ENCODE measurements at places on chromosomes 4 and X.

- no peak for DNase-seq
These were observed 263.2 kb downstream of the DHX15 start for GRCh38 chr4:24321131-24321530.

- DNase-seq = no peak
These were observed 122.4 kb upstream of the NAP1L5 start for GRCh38 chr4:88819818-88820697.

DNA sequence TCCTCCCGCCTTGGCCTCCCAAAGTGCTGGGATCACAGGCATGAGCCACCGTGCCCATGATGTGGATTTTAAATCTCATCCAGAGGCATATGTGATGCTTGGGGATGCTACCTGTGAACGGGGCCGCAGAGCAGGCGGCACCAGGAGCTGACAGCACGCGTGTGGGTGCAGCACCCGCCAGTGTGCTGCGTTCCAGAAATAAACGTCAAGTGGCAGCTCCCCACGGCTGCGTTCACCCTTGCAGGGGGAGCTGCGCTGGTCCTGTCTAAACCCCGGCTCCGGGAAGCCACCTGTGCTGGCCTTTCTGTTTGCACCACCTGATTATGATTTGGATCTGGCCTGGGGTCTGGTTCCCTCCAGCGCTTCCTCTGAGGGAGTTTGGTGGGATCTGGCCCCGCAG lies 77.8 kb downstream of the SORCS2 start:
- no peak for DNase-seq

GRCh38 chrX:51852096-51852495 lies 41.3 kb upstream of the MAGED1 start:
- no peak for DNase-seq

- no peak for DNase-seq
These were observed 126.5 kb upstream of the WDFY3 start for GRCh38 chr4:85092943-85093342.

DNA sequence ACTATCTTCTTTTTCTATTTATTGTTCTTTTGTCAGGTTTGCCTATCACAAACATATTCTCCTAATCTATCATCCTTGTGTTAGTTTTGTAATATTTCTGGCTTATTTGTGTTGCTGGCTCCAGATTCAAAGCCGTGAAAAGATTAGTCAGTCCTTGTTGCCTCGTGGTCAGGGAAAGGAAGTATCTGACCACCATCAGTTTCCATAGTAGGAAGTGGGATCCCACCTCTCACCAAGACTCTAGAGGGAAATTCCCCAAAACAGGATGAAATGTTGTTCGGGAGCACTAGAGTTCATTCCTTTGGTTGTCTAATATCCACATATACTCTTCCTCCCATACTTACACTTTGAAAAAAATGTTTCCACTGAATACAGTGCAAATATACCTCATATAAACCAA lies 131.0 kb upstream of the HUWE1 start:
- no peak for DNase-seq

GRCh38 chr4:37670249-37670648 lies 15.9 kb downstream of the RELL1 start:
- DNase-seq = no peak

DNA sequence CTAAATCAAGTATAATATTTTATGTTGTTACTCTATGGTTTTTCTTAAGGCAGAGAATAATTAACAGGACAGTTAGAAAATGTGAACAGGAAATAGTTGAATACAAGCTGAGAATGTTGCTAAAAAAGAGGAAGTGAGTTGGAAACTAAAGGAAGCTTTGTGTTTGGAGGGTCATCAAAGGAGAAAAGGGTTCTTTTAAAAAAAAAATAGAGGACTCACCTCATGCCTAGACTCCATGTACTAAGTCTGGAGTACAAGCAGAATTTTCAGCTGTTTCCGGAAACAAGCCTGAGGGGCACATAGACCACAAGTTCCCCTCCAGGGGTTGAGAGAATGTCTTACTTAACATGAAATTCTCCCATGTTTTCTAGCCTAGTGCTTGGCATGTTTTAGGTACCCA lies 20.1 kb upstream of the MAP7D3 start:
- DNase-seq = no peak

DNA sequence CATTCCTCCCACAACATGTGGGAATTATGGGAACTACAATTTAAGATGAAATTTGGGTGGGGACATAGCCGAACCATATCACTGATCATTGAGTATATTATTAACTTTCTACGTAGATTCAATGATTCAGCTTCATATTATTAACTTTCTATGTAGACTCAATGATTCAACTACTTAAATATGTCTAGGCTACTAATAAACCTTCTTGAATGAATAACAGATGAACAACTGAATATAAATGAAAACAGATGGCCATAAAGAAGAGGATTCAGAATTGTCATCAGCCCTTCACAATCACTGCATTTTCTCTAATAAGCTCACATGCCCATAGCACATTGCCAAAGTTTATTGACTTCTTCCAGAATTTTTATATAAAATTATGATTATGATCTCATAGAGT lies 57.0 kb downstream of the CEP44 start:
- no peak for DNase-seq

DNA sequence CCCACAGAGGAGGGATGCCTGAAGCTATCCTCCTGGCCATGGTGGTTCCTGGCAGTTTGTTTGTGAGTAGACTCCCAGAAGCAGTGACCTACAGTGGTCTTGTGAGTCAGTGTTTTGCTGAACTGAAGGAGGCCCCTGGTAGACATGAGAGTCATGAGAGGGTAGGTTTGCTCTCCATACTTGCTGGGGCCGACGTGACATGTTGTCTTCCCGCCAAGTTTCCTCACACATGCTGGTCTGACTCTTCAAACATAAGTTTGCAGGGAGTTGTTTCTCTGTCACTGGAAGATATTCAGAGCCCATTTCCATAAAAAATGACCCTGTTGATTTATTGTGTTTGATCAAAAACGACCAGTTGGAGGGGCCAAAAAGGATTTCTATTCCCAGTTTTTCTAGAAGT lies 131.1 kb upstream of the SCML1 start:
- no peak for DNase-seq

DNA sequence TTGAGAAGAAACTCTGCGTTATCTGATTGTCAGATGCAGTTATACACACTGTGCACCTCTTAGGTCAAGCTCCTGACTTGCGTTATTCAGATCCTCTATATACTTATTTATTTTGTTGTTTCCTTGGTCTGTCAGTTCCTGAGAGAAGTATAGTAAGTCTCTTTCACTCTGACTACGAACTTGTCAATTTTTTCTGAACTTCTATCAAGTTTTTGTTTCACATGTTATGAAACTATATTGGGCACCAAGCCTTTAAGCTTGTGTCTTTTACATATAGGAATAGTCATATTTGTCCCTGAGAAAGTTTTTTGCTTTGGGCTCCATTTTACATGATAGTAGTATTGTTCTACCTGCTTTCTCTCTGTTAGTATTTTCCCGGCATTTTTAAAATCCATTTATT lies 31.7 kb downstream of the ZNF275 start:
- DNase-seq = no peak

- DNase-seq = no peak
These were observed 113.5 kb upstream of the GATB start for GRCh38 chr4:151874328-151874727.

DNA sequence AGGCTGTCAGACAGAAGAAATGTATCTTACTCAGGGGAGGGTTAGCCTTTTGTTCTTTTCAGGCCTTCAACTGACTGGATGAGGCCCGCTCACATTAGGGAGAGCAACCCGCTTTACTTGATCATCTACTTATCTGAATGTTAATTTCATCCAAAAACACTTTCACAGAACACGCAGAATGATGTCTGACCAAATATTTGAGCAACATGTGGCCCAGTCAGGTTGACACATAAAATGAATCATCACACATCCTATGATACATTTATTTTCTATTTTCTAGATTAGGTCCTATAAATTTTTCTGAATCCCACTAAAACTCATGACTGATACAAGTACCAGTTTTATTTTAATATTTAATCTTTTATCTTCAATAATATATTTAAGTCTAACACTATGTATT lies 260.3 kb downstream of the IL15 start:
- DNase-seq = no peak

DNA sequence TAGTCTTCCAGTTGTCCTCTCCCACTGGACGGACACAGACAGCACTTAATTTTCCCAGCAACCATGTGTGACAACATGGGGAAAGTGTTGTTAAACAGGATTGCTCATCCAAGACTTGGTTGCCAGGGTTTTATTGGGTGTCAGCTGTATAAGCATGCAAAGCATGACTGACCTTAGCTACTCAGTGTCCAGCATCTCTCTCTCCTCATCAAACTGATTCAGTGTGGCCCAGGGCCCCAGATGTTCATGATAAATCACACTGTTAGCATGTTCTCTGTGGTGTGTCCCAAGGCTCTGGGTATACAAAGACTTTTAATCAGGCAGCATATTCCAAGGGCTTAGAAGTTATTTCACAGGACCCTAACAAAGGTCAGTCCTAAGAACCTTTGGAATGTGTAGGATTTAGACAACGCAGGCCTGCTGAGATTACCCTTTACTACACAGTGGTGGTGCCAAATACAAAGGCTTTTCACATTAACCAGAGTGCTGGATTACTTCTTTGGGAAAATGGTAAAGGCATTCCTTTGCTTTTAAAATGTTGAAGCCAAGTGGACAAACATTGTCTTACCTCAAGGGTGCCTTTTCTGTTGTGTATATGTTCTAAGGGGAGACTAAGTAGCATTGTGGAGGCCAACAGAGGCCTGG lies 213.3 kb downstream of the GLUD2 start:
- no peak for DNase-seq

GRCh38 chr4:165692082-165692481 lies 181.0 kb upstream of the TLL1 start:
- DNase-seq = no peak

- DNase-seq = no peak
These were observed 515.1 kb upstream of the ZFP42 start for GRCh38 chr4:187480146-187481145.

DNA sequence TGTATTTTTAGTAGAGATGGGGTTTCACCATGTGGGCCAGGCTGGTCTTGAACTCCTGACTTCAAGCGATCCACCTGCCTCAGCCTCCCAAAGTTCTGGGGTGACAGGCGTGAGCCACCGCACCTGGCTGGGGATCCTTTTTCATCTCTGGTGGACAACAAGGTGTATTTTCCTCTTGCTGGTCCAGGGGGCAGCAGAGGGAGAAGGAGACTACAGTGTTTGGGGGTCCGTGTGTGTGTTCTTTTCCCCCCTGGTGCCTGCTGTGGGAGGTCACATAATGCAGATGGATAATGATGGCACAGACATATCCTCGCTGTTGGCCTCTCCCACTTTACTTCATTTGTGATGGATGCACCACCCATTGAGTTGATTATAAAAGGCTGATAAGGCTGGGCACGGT lies 39.0 kb upstream of the CD99 start:
- no peak for DNase-seq

DNA sequence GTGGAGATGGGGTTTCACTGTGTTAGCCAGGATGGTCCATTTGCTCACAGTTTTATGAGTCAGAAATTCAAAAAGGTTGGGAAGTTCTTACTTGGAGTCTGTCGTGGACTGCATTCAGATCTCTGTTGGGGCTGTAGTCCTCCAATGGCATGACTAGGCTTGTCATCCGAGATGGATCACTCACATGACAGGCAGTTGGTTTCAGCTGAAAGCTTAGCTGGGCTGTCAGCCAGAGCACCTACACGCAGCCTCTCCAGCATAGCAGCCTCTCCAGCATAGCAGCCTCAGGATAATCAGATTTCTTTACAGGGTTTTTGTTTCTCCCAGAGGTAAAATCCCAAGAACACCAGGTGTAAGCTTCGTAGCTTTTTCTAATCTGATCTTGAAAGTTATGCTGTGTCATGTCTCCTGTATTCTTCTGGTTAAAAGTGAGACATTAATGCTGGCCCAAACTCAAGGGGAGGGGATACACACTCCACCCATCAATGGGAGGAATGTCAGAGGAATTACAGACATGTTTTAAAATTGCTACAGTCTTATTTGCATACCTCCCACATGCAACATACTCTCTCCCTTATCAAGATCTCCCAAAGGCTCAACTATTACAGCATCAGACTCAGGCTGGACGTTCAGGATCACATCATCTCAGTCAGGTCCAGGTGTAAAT lies 31.6 kb upstream of the SOD3 start:
- DNase-seq = no peak

DNA sequence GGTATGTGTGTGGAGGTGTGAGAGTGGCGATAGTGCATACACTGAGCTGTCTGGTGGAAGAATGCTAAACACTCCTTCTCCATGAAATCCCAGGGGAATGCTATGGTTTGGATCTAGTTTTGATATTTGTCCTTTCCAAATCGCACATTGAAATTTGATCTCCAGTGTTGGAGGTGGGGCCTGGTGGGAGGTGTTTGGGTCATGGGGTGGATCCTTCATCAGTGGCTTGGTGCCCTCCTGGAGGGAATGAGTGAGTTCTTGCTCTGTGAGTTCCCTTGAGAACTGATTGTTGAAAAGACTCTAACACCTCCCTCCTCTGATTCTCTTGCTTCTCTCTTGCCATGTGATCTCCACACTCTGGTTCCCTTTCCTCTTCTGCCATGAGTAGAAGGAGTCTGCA lies 114.1 kb upstream of the HHIP start:
- DNase-seq = no peak

DNA sequence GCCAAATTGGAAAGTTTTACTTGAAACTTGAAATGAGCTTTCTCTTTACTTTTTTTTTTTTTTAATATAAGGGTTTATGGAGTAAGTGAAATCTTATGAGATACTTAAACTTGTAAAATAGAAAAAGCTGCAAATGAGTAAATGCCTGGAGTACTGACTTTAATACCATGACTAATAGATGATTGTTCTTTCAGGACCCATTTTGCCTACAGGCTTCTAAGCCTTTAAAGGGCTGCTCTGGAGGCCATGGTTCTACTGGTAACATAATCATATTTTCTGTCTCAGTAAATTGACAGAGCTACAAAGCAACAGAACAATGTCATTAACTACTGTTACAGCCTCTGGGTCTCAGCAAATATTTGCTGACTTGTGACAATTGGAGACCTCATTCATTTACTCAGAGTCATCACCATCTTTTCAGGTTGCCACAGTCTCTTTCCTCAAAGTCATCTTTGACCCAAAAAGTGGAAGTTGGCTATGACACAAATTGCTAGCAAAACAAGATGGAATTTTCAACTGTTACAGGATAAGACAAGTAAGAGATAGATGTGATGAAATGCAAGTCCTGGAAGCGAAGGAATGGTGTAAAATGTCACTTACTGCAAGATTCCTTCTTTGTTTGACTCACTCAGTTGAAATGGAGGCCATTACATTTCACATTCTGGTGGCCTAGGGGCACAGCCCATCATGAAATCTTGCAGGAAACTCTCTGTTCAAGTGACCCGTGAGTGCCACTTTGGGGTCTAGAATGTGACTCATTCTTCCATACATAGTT lies 132.7 kb downstream of the BTC start:
- DNase-seq = no peak

GRCh38 chrX:41858161-41858775 lies 65.1 kb downstream of the CASK start:
- DNase-seq = no peak

DNA sequence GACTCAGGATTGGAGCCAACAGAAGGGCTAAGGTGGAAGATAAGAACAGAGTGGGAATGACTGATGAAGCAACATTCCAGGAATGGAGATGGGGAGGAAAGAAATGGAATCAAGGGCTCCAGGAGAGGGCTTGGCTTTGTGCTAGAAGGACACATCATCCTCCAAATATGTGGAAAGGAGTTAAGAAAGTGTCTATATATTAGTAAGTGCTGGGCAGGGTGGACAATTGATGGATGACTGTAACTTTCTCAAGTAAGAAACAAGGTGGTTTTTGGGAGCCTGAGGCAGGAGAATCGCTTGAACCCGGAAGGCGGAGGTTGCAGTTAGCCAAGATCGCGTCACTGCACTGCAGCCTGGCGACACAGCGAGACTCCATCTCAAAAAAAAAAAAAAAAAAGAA lies 71.6 kb upstream of the NFKB1 start:
- no peak for DNase-seq

GRCh38 chr4:94889946-94890345 lies 132.2 kb downstream of the BMPR1B start:
- no peak for DNase-seq

Measured in stimulated activated CD4-positive, alpha-beta T cell treated with anti-CD3 and anti-CD28 coated beads, Interleukin-1b, Interleukin-23, amount 100 ng/mL, for 1 hour (primary cell).